ENCODE measurements at places on chromosomes 7 and 10.
A peak's percentile ranks its signal among the peaks of the same experiment; 100 is the strongest.

GRCh38 chr7:75776295-75776971, 4.4 kb upstream of the CCL26 start:
- DNase-seq: no peak

- no peak for DNase-seq
These were observed 9.3 kb downstream of the ZNF212 start for GRCh38 chr7:149248777-149249176.

GRCh38 chr10:48634984-48635557, 30.2 kb upstream of the ARHGAP22 start:
- DNase-seq: no peak

DNA sequence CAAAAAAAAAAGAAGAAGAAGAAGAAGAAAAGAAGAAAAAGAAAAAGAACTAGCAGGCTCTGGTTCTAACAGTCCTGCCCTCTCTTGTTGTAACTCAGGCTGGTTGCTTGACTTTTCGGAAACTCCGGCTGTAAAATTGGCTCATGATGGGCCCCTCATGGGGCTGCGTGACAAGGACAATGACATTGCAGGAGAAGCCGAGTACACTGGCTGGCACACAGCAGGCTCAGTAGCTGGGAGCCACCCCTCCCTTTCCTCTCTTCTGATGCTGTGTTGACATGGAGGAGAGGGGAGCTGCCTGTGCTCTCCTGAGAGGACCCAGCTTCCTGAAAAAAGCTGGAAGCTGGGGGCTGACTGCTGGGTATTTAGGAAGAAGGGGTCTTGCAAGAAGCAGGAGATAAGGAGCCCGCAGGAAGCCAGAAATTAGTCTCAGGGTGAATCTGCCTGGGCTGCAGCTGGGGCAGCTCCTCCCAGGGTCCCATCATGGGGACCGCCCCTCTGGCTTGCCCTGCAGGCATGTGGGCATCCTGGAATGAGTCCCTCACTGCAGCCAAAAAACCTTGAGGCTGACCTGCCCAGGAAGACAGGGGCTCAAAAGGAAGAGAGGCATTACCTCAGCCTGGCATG, 14.6 kb upstream of the GPR26 start:
- no peak for DNase-seq

GRCh38 chr10:77578583-77579227, 58.9 kb downstream of the KCNMA1 start:
- peak; percentile 59 for DNase-seq
